ENCODE measurements at places on chromosomes 13 and 19.

DNA sequence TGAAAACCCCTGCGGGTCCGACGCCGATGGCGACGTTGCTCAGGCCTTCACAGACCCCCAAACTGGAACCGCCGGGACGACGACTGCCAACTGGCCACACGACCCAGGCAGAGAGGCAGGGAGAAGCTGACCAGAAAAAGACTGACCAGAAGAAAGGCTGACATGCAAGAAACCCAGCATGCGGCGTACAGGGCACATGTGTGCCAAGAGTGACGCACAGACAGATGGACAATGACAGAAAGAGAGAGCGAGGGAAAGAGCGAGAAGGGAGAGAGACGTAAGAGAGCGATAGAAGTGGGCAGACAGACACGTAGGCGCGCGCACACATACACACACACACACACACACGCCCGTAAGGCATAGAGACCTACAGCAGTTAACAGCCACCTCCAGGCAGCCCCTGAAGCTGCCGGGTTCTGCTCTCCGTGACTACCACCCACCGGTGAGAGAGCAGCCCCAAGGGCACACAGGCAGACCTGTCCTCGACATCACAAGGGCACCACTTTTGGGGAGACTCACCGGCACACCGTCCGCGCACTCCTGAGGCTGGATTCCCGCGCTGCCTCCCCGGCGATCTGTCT, 67.2 kb upstream of the ZNF527 start:
- no peak for DNase-seq

DNA sequence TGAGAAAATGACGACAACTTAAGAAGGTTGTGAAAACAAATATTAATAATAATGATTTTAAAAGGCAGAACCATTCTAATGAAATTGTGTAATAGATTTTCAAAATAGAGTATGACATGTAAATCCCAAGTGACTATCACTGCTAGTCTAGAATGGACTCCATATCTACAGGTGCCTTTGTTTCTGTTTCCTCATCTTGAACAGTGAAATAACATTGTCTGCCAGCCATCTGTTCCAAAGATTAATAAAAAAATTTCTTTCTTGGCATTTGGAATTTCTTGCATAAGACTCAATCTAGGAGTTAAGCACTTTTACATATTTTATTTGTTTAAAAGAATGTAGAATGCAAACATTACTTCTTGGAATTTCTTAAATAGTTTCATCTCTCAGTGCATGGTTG, 520.1 kb upstream of the ARGLU1 start:
- peak; percentile 15 for DNase-seq

GRCh38 chr19:5742051-5742450, 21.6 kb downstream of the CATSPERD start:
- DNase-seq, result no peak

DNA sequence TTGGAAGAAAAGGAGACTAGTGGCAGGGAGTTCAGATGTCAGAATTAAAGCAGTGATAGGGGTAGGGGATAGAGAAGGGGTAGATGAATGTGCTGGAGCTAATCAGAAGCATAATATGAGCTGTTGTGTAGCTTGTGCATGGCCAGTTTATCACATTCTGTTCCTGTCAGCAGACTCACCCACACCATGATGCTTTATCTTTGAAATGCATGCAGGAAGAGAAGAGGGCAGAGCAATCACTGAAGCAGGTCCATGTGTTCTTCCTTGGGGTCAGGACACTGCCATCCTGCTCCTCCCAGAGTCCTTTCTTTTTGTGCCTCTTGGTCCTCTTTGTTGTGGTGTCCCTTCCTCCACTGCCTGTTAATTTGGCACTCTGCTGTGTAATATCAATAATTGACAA, 5.8 kb downstream of the CHAMP1 start:
- no peak for DNase-seq

GRCh38 chr19:12685831-12686230, 2.0 kb upstream of the GNG14 start:
- no peak for DNase-seq

- DNase-seq, result no peak
Observed at GRCh38 chr13:75407473-75407872, 74.5 kb downstream of the TBC1D4 start.

- DNase-seq, result no peak
Observed at GRCh38 chr13:72368031-72368430, 359.4 kb downstream of the MZT1 start.

GRCh38 chr13:70964124-70964523, 855.9 kb upstream of the KLHL1 start:
- DNase-seq, result peak; percentile 15

DNA sequence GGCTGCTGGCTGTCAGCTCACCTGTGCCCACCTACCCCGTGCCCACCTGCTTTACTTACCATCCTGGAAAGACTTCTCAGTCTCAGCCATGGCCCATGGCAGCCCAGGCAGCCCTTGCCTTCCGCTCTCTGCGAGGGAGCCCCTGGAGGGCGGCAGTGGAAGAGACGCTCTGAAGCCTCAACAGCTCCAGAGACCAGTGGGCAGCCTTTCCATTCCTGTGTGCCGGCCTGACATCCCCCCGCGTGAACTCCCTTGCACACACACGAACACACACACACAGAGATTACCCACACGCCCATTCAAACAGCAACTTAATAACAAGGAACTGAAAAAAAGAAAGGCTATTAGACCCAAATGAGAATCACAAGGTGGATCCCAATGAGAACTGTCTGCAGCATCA, 14.2 kb upstream of the RASA3 start:
- no peak for DNase-seq

- DNase-seq, result peak; percentile 24
Observed at GRCh38 chr19:33468361-33469170, 53.0 kb downstream of the PEPD start.

- no peak for DNase-seq
Observed at GRCh38 chr13:101327871-101328270, 88.4 kb downstream of the NALCN start.

DNA sequence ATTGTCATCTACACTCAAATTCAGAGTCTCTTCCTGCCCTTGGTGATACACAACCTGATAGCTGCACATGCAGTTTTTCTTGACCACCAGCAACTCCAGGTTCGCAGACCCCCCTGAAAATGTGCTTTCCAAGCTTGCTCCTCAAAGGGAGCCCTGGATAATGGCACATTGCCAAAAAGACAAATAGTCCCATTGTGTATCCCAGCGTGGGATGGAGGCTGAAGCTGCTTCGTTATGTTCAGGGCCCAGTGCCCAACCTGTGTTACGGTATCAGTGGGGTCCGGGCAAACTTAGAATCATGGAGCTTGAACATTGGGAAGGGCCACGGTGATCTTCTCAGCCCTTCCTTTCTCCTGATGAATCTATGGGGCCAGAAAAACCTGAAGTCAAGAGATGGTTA, 173.0 kb downstream of the TEX29 start:
- DNase-seq, result no peak

DNA sequence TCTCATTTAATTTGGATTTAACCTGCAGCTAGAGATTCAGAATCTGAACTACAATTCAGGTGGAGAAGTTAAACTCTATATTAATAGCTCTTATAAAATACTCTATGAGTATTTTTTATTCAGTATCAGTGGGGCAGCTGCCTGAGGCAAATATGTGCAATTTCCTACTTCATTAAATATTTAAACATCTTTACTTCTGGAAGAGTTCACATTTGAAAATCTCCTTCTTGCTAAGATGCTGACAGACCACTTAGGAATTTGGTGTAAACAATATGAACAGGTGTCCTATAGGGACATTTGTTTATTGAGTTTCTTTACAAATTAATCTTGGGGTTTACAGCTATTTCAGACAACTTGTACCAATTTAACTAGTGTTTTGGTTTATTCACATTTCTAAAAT, 20.4 kb downstream of the STARD13 start:
- no peak for DNase-seq

GRCh38 chr13:112689303-112690245, at the start of gene ATP11A:
ATP11A (plus strand) TSS chr13:112690038; CDS start chr13:112690417, 379 bp downstream.
- peak; percentile 91 for DNase-seq

DNA sequence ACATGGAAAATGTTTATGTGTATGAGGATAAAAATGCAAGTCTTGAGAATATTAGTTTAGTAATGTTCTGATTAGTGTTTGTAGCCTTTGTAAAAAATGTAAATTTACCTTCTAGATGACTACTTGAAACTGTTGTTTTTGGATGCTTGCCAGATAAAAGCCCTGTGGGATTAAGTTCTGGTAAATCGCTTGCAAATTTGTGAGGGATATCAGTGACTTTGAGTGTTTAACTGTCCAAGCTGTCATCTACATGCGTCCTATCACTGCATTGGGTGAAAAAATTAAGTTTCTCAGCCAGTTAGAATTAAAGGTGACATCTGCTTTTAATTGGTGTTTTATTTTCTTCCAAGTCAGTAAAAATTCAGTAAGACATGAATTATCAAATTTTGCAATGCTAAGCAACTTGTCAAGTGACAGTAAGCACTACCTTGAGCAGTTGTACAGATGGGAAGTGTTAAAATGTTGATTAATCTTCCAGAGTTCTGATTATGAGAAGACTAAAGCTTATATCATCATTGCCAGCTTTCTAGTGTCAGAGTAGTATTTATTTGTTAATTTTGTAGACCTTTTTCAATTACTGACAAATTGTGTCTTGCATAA, 88.0 kb downstream of the PCCA start:
- peak; percentile 29 for DNase-seq

GRCh38 chr19:10852098-10852800, 4.0 kb downstream of the C19orf38 start:
- peak; percentile 82 for DNase-seq

DNA sequence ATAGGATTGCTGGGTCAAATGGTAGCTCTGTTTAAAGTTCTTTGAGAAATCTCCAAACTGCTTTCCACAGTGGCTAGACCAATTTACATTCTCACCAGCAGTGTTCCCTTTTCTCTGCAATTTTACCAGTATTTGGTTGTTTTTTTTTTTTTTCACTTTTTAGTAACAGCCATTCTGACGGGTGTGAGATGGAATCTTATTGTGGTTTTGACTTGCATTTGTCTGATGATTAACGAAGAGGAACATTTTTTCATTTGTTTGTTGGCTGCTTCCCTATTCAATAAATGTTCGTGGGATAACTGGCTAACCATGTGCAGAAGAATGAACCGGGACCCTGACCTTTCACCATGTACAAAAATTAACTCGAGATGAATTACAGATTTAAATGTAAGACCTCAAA, 31.2 kb downstream of the CYP4F2 start:
- no peak for DNase-seq

- no peak for DNase-seq
Observed at GRCh38 chr13:111326621-111326965, 6.2 kb downstream of the TEX29 start.

DNA sequence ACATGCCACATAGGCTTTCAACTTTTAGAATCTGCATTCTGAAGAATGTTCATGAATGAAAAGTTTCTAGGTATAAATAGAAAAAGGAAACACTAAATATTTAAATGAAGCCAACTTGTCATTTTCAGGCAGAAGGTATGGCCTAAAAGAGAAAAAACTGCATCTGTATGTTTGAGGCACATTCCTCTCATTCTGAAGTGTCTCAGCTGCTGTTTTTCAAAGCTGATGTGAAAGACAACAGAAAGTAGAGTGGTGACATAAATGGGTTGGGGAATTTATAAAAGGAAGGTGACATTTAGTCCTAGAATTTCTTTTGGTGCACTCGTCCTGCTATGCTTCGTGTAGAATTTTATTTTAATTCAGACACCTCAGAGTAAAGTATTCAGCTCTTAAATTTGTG, 539.6 kb upstream of the SLITRK5 start:
- no peak for DNase-seq

GRCh38 chr13:42532561-42533335, 41.2 kb upstream of the TNFSF11 start:
- no peak for DNase-seq

GRCh38 chr13:33017323-33017929, 1.2 kb downstream of the KL start:
- peak; percentile 13 for DNase-seq

DNA sequence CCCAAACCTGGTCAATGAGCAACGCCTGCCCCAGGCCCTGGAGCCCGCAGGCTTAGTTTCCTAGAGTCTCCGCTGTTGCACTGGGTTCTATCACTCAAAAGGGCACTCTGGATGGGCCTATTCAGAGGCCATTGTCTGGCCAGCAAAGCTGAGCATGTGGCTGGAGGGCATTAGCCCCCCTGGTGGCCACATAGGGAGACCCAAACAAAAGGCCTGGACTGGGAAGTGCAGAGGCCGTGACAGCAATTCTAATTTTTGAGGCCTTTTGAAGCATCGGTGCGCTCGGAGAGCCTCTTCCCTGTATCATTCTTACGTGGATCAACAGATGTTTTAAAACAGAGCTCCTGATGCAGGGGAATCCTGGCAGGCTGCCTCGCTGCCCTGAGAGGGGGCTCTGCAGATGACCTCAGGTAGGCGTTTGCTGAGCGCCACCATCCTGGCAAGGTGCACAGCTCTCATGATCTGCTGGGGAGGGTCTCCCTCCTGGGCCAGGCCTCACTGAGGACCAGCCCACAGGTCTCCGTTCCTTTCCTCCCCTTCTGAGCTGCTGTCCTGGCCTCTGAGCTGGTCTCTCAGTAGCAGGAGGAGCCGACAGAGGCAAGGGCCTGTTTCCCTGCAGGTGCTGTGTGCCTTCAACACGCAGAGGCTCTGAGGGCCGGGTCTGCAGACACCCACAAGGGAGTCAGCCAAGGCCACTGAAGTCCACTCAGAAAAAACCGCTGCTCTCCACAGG, 190.5 kb downstream of the URI1 start:
- DNase-seq, result no peak

DNA sequence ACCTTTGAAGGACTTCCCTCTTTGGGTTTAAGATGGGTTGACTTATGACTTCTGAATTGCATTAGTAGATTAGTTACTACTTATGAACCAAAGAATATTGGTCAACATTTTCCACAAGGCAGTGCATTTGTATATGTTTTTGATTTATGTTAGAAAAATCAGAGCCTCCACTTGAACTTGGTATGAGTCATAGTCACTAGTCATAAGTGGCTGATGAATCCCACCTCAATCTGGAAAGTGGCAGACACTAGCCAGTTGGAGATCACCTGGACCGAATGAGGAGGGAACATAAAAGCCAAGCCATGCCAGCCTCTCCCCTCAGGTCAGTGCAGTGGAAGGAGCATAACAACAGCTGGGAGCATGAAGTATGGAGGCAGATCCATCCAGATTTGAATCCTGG, 39.3 kb upstream of the SPART start:
- DNase-seq, result no peak

DNA sequence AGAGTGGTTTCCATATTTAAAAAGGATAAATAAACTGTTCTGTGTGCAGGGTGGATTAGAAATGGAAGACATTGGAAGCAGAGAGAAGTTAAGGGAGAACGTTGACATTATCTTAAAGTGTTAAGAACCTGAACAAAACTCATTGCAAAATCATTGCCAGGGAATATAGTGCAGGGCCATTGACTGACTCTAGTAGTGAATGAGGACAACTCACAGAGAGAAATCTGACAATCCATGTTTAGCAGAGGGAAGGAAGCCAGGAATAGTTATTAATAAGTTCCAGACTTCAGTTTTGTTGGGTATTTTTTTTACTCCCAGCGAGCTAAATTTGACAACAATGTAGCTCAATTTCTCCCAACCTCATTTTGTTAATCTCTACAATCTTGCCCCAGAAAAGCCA, 554.8 kb upstream of the GPC6 start:
- DNase-seq, result no peak

- peak; percentile 26 for DNase-seq
Observed at GRCh38 chr13:46605825-46606554, 53.0 kb downstream of the LRCH1 start.

GRCh38 chr13:27644302-27644701, 22.6 kb downstream of the POLR1D start:
- DNase-seq, result peak; percentile 30
